PC-3 (cell line): ENCODE measurements at places on chromosomes 12 and 14.
A peak's percentile ranks its signal among the peaks of the same experiment; 100 is the strongest.

- no peak overlapping the region for H3K27ac ChIP-seq
- H3K4me1 ChIP-seq = no peaks in the 10 kb centered on the region
- no peaks in the 10 kb centered on the region for H3K27me3 ChIP-seq
- peak; percentile 54 for DNase-seq
Measured at GRCh38 chr14:105281371-105282097, 19.3 kb downstream of the BRF1 start.

DNA sequence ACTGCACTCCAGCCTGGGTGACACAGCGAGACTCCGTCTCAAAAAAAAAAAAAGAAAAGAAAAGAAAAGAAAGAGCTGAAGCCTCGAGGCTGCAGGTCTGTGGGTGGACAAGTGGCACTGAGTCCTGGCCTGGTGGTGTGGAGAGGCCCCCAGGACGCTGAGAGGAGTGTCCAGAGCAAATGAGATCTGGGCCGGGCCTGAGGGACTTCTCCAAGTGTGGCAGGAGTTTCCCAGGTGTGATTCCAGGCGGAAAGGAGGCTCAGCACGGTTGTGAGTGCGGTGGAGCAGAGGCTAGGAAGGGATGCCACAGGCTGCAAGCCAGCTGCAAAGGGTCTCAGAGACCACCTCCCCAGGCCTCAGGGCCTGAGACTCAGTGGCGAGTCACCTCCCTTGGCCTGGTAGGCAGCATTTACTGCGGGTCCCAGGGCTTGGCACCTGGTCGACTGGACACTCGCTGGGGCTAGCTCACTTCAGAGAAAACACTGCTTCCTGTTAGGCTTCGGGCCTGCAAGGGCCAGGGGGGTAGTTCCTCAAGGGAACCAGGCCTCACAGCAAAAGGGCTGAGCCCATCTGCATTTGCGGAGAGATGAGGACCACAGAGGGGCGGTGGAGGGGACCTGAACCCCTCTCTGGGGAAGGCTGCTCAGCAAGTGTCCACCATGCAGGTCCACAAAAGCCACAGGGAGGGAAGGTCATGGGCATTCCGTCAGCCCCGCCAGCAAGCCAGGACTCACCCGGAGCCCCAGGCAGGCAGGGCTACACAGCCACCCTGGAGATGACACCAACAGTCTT is 11.7 kb downstream of the TTC7B start:
- no peak overlapping the region for H3K27ac ChIP-seq
- H3K36me3 ChIP-seq = no peaks in the 10 kb centered on the region
- peaks cover 8% of the 10 kb centered on the region for H3K4me1 ChIP-seq
- DNase-seq = no peak
- H3K4me3 ChIP-seq = no peak overlapping the region

DNA sequence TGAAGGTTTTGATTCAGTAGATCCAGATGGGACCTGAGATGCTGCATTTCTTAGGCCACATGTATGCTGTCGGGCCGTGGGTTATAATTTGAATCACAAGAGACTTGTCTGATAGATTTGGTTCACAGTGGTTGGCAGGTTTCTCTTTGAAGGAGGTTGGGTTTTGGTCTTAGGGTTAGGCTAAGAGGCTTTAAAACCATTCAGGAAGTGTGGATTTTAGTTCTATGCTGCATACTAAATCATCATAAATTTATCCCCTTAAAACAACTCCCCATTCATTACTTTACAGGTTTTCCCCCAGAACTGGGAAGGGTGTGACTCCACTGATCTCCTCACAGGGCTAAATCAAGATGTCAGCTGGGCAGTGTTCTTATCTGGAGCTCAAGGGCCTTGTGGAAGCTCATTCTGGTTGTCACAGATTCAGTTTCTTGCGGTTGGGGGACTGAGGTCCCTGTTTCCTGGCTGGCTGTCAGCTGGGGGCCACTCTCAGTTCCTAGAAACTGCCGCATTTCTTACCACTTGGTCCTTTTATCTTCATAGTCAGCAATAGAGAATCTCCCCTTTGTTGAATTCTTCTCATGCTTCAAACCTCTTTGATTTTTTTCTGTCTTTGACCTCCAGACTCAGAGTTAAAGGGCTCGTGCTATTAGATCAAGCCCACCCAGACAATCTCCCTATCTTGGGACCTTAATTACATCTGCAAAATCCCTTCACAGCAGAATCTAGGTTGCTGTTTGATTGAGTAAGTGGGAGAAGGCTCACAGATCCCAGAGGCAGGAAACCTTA is 20.6 kb upstream of the PCNX1 start:
- H3K27me3 ChIP-seq = peaks cover 16% of the 10 kb centered on the region; the same call in 1 of the 2 replicates
- no peaks in the 10 kb centered on the region for H3K36me3 ChIP-seq
- no peak for DNase-seq
- no peak overlapping the region for H3K27ac ChIP-seq

DNA sequence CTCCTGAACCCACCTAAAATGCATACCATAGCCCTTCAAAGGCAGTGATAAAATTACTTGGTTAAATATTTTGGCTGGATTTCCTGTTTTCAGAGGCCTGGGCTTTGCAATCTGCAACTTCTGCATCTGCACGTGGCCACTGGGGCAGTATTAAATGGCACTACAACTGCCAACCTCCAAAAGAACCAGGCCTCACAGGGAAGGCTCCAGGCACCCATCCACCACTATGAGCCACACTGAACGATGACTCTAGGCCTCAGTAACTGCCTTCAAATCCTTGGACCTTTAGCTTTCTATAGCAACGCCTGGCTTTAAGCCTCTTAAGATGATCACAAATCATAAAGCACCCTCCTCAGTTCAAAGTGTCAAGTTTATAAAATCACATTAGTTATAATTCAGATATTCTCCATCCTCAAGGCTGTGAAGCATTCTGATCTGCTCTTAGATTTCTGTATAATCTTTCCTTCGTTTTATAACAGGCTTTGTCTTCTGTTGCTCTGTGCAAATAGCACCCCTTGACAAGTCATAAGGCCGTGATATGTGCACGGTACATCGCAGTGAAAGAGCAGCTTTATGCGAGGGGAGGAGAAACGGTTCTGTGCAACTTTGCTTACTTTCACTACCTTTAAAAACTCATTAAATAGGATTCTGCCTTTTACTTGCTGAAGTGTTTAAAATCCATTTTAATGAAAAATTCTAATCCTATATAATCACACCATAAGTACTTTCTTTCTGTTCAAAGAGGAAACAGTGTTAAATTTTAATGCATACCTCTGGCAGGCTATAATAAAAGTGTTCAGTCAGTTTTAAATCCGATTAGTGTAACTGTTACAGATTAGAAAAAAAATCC is 196.4 kb upstream of the G2E3 start:
- peak overlapping the region; percentile 17; the same call in 1 of the 2 replicates for H3K27ac ChIP-seq
- peaks cover 12% of the 10 kb centered on the region; the same call in 1 of the 2 replicates for H3K4me1 ChIP-seq
- peak overlapping the region; percentile 78 for H3K4me3 ChIP-seq
- peak; percentile 13 for DNase-seq

GRCh38 chr14:56592746-56593544 is 13.3 kb downstream of the TMEM260 start:
- peak; percentile 54 for DNase-seq
- no peaks in the 10 kb centered on the region; the same call in 1 of the 2 replicates for H3K36me3 ChIP-seq

GRCh38 chr14:24240110-24240918 is 2.1 kb downstream of the TINF2 start:
- DNase-seq = no peak
- H3K4me1 ChIP-seq = peaks cover 42% of the 10 kb centered on the region
- H3K36me3 ChIP-seq = peaks cover 45% of the 10 kb centered on the region
- no peak overlapping the region for H3K4me3 ChIP-seq
- no peaks in the 10 kb centered on the region for H3K27me3 ChIP-seq
- no peak overlapping the region for H3K27ac ChIP-seq

GRCh38 chr12:120529641-120530417 is 871 bp upstream of the COQ5 start:
- H3K4me1 ChIP-seq = peaks cover 36% of the 10 kb centered on the region
- no peaks in the 10 kb centered on the region for H3K36me3 ChIP-seq
- H3K27me3 ChIP-seq = no peaks in the 10 kb centered on the region
- peak overlapping the region; percentile 98 for H3K4me3 ChIP-seq

DNA sequence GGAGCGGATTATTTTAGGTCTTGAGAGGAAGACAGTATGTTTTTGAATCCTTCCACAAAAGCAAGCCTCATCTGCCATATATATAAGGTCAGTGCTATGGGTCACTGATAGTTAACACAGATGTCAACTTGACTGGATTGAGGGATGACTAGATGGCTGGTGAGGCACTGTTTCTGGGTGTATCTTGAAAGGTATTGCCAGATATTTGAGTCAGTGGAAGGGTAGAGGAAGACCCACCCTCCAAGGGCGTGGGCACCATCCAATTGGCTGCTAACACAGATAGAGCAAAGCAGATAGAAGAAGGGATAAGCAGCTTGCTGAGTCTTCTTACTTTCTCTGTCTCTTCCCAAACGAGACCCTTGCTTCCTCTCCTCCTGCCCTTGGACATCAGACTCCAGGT is 185.0 kb upstream of the BTG1 start:
- H3K4me1 ChIP-seq = no peaks in the 10 kb centered on the region
- H3K36me3 ChIP-seq = no peaks in the 10 kb centered on the region
- no peak overlapping the region for H3K27ac ChIP-seq

DNA sequence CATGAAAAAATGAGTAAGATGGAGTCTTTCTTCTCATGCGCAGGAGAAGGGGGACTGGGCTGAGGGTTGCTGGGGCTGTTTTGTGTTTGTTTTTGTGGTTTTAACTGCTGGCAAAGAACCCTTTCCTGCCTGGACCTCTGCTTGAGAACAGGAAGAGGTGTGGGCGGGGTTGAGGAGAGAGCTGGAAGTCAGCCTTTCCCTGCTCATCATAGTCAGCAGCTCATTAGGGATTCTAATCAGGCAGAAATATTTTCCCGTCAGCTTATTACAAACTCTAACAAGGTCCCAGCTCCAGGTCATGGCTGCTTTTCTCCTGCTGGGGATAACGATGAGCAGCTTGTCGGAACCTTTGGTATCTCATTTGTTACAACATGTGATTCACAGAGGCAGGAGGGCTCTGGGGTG is 185.0 kb upstream of the NRXN3 start:
- H3K4me3 ChIP-seq = no peak overlapping the region
- H3K27me3 ChIP-seq = peaks cover 9% of the 10 kb centered on the region
- no peaks in the 10 kb centered on the region for H3K4me1 ChIP-seq
- no peak for DNase-seq
- H3K27ac ChIP-seq = no peak overlapping the region

- H3K4me1 ChIP-seq = peaks cover 19% of the 10 kb centered on the region
- peaks cover 12% of the 10 kb centered on the region; the same call in 1 of the 2 replicates for H3K27me3 ChIP-seq
- no peak for DNase-seq
Measured at GRCh38 chr12:94208622-94208966, 60.2 kb downstream of the PLXNC1 start.

- DNase-seq = no peak
- H3K27me3 ChIP-seq = no peaks in the 10 kb centered on the region
- H3K36me3 ChIP-seq = peaks cover 5% of the 10 kb centered on the region; the same call in 1 of the 2 replicates
Measured at GRCh38 chr14:102686196-102686801, 91.0 kb upstream of the TRAF3 start.

DNA sequence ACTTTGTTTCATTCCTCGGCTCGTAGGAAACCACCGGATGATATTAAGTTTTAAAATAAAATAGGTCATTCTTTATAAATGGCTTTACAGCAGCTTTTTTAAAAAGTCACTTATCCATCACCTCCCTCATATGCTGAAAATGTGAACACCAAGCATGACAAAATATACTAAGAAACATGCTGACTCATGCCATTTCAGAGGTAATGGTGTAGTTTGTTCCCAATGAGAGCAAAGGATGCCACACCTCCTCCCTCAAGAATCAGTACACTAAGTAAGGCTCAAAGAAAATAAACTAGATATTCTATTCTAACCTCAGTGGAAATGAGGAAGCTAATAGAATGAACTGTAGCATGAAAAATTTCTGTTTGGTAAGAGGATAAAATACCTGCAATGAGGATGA is 5.5 kb upstream of the DIO2 start:
- no peaks in the 10 kb centered on the region for H3K27me3 ChIP-seq
- H3K36me3 ChIP-seq = no peaks in the 10 kb centered on the region
- peak overlapping the region; percentile 95 for H3K27ac ChIP-seq
- H3K4me3 ChIP-seq = no peak overlapping the region

DNA sequence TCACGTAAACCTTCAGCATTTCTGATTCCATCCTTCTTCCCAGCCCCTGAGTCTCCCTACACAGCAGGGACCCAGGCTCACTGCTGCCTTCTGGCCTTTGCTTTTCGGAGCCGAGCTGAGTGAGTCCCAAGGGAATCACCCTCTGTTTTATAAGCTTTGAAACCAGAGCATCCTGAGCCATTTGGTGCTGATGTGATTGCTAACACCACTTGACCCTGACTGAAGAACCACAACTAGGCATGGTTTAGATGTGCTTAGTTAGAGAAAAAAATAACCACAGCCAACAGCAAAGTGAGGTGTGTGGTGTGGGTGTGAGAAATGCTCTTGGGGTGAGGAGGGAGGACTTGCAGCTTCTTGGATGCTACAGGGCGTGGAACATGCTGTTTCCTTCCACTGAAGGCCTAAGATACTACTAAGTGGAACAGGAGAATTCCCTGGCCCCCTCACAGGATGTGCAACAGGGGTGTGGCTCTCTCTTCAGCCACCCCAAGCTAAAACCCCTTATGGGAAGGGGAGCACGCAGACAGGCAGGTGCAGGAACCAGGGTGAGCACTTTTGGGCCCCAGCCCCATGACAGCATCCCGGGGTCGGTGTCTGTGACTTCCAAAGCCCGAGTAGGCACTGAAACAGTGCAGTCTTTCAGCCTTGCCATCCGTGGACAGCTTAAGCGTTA is at the start of gene TC2N:
TSS of gene TC2N (minus strand) at position 221 of the 673 bp plus-strand sequence. CDS start 53,767 bp downstream, outside the sequence.
- H3K4me1 ChIP-seq = peaks cover 21% of the 10 kb centered on the region
- H3K4me3 ChIP-seq = no peak within 1 kb of the TSS
- no peak for DNase-seq
- H3K36me3 ChIP-seq = no peaks in the 10 kb centered on the region
- H3K27me3 ChIP-seq = no peaks in the 10 kb centered on the region; the same call in 1 of the 2 replicates
- H3K27ac ChIP-seq = no peak within 1 kb of the TSS
